ENCODE measurements at places on chromosomes 2 and 18.

GRCh38 chr2:95578539-95578938 lies 13.3 kb upstream of the TRIM43 start:
- DNase-seq, result no peak

DNA sequence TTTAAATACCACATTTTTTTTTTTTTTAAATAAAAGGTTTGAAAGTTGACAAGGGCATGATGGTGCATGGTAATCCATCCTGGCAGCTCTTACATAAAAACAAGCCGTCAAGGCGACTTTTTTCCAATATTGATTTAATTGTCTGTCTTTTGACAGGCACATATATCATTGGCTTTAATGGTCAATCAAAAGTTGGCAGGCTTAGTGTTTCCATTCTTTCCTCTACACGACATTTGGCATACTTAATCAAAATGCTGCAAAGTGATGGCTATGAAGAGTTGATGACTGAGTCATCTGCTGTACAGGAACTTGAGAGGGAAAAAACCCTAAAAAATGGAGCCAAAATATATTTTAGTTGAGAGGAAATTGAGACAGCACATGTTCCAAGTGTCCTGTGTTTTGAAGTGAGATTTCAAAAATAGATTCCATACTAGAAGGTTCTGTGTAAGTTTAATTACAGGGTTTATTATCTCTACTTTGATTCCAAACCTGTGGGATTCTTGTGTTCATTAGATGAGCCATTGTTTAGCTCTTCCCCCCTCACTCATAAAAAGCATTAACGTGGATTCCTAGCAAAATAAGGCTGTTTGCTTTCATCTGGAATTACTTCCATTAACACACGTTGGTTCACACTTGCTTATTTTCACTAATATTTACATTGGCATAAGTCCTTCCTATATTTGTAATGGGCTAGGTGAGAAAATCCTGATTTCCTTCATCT lies 3.2 kb downstream of the TSHZ1 start:
- DNase-seq, result no peak

- DNase-seq, result no peak
These were observed 1480.0 kb downstream of the LRP1B start for GRCh38 chr2:140650825-140651224.

GRCh38 chr18:13703899-13704298 lies 22.5 kb downstream of the FAM210A start:
- no peak for DNase-seq

DNA sequence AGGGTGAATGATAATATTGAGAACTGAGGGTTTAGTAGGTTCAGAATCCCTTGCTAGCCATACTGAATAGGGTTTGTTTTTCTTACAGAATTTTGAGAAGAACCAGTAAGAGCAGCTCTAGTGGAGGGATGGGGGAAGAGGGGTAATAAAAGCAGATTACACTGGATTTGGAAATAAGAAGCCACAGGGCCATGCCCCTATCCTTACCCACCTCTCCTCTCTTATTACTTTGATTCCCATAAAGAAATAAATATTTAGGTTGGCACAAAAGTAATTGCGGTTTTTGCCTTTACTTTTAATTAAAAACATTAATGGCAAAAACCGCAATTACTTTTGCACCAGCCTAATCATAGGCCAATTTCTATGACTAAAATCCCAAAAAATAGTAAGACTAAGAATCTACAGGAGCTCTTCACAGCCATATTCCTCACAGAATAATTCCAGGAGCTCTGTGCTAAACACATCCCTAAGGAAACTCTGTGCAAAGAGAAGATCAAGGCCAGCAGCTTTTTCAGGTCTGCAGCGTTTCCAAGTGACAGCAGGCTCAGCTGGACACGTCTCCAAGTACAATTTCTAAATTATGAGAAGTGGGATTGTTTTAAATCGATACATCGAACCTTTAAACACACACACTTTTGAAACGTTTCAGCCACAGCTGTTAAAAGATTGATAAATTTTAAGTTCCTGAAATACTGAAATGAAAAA lies 58.4 kb upstream of the RTN4 start:
- no peak for DNase-seq

DNA sequence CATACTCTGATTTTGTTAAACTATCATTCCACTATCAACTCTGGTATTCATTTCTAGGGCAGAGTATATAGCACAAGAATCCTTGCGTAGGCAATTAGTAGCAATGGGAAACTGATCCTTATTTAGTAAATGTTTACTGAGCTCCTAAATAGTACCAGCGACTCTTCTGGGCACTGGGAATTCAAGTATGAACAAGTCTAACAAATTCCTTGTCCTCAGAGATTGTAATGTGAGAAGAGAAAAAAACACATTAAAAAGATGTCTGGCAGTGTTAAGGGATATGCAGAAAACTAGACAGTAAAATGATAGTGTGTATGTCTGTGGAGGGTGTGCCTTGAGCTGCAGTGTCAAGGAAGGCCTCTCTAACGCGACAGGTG lies 721 bp downstream of the METTL5 start:
- DNase-seq, result no peak

DNA sequence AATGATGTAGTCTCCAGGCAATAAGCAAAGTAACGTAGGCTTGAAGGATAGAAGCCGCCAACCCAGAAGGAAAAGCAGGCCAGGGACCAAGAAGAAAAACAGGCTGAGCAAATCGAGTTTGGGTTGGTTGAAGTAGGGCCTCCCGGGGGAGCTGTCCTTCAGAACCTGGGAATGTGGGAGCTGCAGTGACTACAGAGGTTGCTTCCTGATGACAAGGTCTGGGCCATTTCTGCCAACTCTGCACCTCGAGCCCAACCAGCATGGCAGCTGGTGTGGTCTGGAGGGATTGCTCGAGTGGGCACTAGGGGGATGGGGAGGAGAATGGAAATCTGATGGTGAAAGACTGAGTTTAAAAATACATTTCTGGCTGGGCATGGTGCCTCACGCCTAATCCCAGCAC lies 14.1 kb downstream of the ACMSD start:
- DNase-seq, result no peak

DNA sequence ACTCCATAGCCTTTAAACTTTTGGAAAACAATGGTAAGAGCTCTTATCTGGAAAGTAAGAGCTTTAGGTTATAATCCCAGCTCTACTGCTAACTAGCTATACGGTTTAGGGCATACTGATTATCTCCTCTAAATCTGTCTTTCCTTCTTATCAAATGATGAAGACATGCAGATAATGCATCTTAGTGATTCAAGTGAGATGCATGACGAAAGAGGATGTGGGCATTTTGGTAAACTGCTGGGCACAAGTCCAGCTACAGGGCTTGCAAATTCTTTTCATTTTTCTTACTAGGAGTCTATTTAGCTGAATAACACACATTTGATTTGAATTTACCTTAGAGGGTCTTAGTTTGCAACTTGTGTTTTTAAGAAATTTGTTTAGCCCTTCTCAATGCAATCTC lies 1604.8 kb upstream of the ZEB2 start:
- DNase-seq, result no peak

Measured in globus pallidus (tissue), 1 donor.